Heart right ventricle (tissue), 16 donors: ENCODE measurements at places on chromosomes 7 and 10.

- DNase-seq = peak; percentile 51
These were observed 43.7 kb upstream of the DGKI start for GRCh38 chr7:137890449-137890921.

- DNase-seq = no peak
These were observed 83.1 kb downstream of the HIBADH start for GRCh38 chr7:27579565-27579964.

GRCh38 chr10:60288256-60288655, 101.4 kb downstream of the ANK3 start:
- DNase-seq = no peak

DNA sequence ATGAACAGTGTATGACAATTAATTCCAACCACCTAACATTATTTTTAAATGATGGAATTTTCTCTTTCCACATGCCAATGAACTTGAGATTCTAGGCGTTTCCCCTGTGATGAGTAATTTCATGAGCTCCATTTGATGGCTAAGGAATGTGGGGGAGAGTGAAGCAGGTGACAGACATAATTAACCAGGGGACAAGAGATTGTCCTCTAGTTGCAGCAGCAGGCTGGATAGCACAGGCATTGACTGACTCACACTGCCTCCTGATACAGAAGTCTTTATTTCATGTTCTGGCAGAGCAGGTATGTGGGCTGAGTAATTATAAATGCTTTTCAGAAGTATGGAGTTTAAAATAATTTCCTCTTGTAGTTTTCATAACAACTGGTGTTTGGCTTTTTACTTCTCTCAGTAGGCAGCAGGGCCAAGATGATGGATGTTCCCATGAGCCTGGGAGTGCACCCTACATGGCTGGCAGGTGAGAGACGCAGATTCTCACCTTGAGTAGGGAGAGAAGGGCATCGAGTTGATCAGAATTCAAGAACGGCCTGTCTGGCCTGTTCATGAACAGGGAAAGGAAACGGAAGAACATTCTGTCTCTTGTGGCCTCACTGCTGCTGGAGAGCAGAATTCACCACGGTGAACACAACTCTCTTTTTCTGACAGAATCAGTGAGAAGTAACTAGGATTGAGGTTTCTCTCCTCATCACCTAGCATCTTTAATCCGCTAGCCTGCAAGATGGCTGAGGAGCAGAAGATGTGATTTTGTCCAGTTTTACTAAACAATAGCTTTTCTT, 118.8 kb downstream of the AOAH start:
- no peak for DNase-seq

DNA sequence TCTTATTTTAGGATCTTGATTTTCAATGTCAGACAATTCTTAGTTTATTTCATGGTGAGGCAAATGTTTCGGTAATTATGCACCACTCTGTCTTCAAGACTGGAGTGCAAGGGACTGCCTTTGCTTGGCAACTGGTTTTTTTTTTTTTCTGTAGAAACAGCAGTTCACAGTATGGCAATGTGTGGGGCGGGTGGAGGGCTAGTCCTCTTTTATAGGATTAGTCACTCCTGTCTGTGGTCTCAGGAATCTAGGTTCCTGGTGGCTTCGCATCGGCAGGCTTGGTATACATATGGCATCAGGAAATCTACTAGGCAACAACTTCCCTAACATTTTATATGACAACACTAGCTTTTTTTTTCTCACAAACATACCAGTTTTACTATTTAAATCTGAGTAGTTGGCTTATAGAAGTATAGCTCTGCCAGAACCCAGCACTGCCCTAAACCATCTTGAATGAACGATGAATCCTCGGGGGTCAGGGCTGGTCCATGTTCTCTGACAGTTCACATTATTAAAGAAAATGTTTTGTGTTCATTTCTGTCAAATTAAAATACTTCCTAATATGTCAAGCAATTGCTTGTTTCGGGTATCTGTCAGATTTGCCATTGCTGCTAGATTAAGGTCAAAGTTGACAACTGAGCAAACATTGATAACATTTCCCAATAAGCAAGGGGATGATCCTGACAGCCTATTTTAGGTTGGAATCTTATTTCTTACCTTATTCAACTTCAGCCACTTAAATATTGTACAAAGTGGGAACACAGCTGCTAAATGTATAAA, 289.7 kb upstream of the VSTM2A start:
- DNase-seq = no peak

- no peak for DNase-seq
These were observed 151.2 kb upstream of the MINDY3 start for GRCh38 chr10:16011548-16011947.

GRCh38 chr10:74084955-74085354, 65.7 kb downstream of the AP3M1 start:
- DNase-seq = no peak

- DNase-seq = no peak
These were observed 9.8 kb downstream of the TSPAN14 start for GRCh38 chr10:80463868-80464267.

DNA sequence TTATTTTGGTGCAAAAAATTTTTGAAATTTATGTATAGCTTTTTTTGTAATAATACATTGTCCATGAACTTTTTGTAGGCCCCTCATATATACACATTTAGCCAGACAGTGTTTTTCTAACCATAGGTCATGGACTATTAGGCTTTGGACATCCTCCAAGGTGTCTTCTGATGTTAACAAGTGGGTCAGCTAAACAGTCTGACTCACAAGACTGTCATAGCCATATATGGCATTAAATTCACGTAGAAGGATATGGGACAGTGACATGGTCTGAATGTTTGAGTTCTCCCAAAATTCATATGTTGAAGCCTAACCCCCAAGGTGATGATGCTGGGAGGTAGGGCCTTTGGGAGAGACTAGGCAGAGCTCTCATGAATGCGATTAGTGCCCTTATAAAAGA, 14.0 kb upstream of the NUB1 start:
- DNase-seq = no peak

DNA sequence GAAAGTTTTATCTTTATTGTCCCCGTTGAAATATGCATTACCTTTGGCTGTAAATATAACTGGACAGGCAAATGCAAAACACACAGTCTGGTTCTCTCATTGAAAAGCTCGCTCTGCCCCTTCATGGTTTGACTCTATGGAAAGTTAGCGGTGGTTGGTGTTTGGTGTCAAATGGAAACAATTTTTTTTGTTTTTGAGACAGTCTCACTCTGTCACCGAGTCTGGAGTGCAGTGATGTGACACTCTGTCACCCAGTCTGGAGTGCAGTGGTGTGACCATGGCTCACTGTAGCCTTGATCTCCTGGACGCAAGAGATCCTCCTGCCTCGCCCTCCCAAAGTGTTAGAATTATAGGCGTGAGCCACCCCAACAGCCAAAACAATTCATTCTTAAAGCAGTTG, 149.7 kb downstream of the LRRC4 start:
- DNase-seq = no peak

DNA sequence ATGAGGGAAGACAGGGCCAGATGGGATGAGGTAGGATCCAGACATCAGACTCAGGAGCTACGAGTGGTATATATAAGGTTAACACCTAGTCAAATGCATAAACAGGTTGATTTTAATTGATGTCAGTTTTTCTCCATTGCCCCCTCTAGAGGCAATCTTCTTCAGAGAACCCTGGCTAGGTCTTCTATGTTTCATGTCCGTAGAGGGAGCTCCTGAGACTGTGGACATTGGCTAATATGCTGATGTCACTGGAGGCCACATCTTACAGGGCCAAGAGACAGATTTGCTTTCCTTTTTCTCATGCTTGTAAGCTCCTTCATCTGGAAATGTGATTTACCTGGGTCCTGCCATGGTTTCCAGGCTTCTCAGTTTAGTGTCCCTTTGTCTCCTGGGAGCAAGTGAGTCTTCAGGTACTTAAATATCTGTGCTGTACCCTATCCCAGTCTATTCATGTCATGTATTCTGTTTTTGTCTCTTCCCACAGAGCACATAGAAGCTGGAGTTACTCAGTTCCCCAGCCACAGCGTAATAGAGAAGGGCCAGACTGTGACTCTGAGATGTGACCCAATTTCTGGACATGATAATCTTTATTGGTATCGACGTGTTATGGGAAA, 161.6 kb upstream of the PRSS1 start:
- DNase-seq = no peak

DNA sequence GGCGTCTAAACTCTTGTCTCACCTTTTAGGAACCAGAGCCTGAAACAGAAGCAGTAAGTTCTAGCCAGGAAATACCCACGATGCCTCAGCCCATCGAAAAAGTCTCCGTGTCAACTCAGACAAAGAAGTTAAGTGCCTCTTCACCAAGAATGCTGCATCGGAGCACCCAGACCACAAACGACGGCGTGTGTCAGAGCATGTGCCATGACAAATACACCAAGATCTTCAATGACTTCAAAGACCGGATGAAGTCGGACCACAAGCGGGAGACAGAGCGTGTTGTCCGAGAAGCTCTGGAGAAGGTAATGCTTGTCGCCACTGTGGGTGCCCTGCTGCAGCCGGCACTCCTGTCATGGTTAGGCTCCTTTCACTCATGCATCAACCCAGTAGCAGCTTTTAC, 113.1 kb downstream of the ZMYND11 start:
- DNase-seq = no peak

DNA sequence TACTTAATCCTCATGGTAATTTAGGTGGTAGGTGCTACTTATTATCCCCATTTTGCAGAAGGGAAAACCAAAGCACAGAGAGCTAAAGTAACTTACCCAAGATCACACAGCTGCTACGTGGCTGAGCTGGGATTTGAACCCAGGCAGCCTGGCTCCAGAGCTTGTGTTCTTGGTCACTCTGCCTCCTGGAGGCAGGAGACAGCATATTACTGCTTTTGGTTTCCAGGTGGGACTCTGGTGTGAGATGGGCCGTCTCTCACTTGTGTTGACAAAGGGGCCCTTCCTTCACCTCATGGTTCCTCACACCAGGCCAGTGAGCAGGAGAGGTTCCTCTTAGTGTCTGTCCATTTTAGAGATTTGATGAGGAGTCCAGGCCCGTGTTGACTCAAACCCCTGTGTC, 79.8 kb upstream of the PPIF start:
- DNase-seq = no peak

- no peak for DNase-seq
These were observed 50.5 kb upstream of the ZMIZ2 start for GRCh38 chr7:44698046-44698580.

DNA sequence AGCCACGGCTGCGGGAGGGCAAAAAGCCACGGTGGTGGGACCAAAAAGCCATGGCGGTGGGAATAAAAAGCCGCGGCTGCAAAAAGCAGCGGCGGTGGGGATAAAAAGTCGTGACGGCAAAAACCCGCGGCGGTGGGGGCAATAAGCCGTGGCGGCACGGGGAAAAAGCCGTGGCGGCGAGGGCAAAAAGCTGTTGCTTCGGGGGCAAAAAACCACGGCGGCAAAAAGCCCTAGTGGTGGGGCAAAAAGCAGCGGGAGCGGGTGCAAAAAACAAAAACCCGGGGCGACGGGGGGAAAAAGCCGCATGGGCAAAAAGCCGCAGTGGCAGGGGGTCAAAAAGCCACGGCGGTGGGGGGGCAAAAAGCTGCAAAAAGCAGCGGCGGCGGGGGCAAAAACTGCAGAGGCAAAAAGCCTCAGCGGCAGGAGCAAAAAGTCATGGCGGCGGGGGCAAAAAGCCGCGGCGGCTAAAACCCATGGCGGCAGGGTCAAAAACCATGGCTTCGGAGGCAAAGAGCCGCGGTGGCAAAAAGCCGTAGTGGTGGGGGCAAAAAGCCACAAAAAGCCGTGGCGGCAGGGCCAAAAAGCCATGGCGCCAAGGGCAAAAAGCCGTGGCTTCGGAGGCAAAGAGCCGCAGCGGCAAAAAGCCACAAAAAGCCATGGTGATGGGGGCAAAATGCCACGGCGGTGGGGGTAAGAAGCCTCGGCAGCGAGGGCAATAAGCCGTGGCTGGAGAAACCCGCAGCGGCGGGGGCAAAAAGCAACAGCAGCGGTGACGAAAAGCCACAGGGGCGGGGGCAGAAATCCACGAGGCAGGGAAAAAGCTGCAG, 525.8 kb downstream of the ZNF33B start:
- no peak for DNase-seq

GRCh38 chr10:19929506-19930140, 113.4 kb downstream of the PLXDC2 start:
- no peak for DNase-seq

DNA sequence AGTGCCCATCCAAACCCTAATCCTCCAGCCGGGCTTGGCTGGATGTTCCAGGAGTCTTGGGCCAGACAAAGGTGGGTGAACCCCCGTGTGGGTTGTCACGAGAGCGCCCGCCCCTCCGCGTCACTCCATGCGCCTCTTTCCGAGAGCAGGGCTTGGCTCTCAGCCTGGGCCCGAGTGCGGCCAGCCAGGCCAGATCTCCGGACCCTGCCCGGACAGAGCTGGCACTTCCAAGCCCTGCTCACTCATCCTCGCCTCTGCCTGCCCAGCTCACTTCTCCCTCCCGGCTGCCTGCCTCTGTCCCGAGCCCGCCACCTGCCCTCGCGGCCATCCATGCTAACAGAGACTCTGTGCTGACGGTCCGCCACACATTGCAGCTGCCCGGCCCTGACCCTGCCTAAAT, 34.6 kb downstream of the AGAP3 start:
- DNase-seq = no peak

DNA sequence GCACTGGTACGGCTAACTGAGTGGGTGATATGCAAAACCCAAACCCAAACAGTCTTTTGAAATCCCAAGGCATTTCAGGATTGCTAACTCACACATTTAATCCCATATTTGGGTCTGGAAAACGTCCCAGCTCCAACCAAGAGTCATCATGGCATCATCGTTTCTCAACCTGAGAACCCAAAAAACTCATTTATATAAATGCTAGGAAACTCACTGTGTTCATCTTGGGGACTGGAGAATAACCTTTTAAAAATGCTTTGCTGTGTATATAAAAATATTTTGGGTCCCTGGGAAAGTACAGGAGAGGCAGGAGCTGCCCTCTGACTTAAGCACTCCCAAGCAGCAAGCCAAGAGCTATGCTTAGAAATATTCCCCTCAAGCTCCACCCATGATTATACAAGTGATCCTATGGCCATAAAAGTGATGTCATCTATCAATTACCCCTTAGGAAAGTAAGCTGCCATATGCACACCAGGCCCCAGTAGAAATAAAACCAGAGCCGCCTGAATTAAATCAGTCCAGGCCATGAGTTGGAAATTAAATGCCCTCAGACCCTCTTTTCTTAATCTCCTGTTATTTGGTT, 352.1 kb downstream of the FRMD4A start:
- DNase-seq = no peak

- no peak for DNase-seq
These were observed 29.2 kb downstream of the STK17A start for GRCh38 chr7:43612128-43612527.

GRCh38 chr7:105672801-105673200, 91.5 kb upstream of the EFCAB10 start:
- DNase-seq = no peak

- no peak for DNase-seq
These were observed 22.9 kb downstream of the WNT16 start for GRCh38 chr7:121351682-121352081.
